CD4-positive, CD25-positive, alpha-beta regulatory T cell (primary cell): ENCODE measurements at places on chromosomes 12 and 14. TPM values are rescaled to one million over a fixed set of nuclear protein-coding genes. Genes with fewer than 3 reads are reported as not detected.

GRCh38 chr14:52895000-52895399 lies 55.9 kb downstream of the FERMT2 start:
- DNase-seq: no peak
- no peaks in the 10 kb centered on the region for H3K4me1 ChIP-seq
- H3K36me3 ChIP-seq: no peaks in the 10 kb centered on the region
- no peak overlapping the region for H3K4me3 ChIP-seq
- no peaks in the 10 kb centered on the region for H3K27me3 ChIP-seq

GRCh38 chr12:95838125-95838524 lies 20.6 kb upstream of the SNRPF start:
- peaks cover 4% of the 10 kb centered on the region for H3K27me3 ChIP-seq
- no peaks in the 10 kb centered on the region for H3K36me3 ChIP-seq
- no peak overlapping the region for H3K4me3 ChIP-seq
- no peak for DNase-seq
- H3K27ac ChIP-seq: no peak overlapping the region
- no peaks in the 10 kb centered on the region for H3K4me1 ChIP-seq

- no peaks in the 10 kb centered on the region for H3K36me3 ChIP-seq
- no peak overlapping the region for H3K27ac ChIP-seq
- DNase-seq: peak; percentile 31
- no peaks in the 10 kb centered on the region for H3K27me3 ChIP-seq
These were observed 3.3 kb downstream of the TMEM121 start for GRCh38 chr14:105529569-105530284.

The ZC2HC1C gene
- 0.99 TPM for total RNA-seq

DNA sequence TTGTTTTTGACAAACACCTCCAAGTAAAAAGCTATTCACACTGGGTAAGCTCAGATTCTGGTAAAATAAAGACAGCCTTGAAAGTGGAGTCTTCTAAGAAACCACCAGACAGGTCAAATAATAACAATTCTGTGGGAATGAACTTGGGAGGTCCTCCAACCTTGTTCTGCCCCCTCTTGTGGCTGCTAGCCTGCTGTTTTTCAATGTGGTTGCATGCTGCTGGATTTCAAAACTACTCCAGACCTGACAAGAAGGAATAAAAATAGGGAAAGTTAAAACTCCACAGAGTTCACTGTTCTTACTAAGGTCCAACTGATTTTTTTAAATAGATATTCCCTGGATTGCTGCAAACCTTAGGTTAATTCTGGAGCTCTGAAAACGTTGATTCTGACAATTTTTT lies 32.2 kb upstream of the RIN3 start:
- no peak overlapping the region for H3K4me3 ChIP-seq
- H3K36me3 ChIP-seq: no peaks in the 10 kb centered on the region
- no peaks in the 10 kb centered on the region for H3K4me1 ChIP-seq
- H3K27me3 ChIP-seq: peaks cover 2% of the 10 kb centered on the region
- no peak overlapping the region for H3K27ac ChIP-seq

The GRIN2B gene
- total RNA-seq: not detected

DNA sequence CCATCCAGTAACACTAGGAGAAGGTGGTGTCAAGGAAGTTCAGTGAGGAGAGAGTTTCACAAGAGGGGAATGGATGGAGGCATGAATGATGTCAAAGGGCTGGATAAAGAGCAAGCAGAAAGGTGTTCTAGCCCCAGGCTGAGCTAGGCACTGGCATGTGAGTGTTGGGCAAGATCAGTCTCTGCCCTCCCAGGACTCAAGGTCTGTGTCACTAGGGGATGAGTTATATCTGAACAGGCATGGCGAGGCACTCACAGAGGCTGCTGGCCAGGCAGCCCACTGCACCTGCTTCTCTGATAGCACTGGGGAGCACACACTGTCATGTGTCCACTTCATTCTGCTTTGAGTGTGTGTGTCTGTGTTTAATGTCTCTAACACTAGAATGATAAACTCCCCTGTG lies 903.8 kb downstream of the BCL11B start:
- peaks cover 19% of the 10 kb centered on the region for H3K4me1 ChIP-seq
- DNase-seq: no peak
- H3K27me3 ChIP-seq: no peaks in the 10 kb centered on the region
- H3K27ac ChIP-seq: no peak overlapping the region

- no peaks in the 10 kb centered on the region for H3K36me3 ChIP-seq
- no peaks in the 10 kb centered on the region for H3K4me1 ChIP-seq
- H3K27ac ChIP-seq: no peak overlapping the region
- no peak for DNase-seq
- H3K4me3 ChIP-seq: no peak overlapping the region
These were observed 4.3 kb downstream of the RNASE1 start for GRCh38 chr14:20798318-20798717.

DNA sequence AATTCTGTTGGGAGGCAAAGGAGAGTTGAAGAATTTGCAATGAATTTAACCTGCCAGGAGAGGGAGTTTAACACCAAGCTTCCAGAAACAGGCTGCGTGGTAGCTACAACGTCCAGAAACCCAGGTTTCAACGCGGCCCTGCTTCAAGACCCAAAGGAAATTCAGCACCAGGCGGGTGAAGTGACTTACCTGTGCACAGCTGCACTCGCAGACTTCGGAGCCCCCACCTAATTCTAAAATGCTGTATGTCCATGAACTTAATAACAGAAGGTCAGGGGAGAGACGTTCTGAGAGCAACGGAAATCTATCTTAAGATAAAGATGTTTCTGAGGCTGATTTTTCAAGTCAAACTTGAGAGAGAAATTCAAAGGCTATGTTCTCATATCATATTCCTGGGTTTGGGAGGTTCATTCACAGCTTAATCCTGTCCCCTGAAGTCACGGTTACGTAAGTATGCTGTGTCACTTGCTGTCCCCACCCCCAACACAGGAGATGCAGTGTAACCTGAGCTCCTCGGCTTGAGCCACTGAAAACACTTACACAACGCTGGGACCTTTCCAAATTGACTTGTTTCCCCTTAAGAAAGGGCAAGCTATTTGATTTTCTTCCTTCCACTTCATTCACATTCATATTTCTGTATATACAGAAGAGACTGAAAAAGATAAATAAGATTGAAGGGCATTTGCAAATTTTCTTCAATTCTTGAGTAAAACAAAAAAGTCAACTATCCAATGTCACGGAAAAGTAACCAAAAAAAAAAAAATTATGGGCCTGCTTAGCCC lies 22.7 kb downstream of the CLIP1 start:
- H3K4me3 ChIP-seq: peak overlapping the region; percentile 69
- H3K27ac ChIP-seq: peak overlapping the region; percentile 73
- H3K36me3 ChIP-seq: peaks cover 3% of the 10 kb centered on the region
- H3K4me1 ChIP-seq: peaks cover 15% of the 10 kb centered on the region

The C12orf54 gene
- not detected for total RNA-seq

GRCh38 chr12:127745469-127746212 lies 521.3 kb upstream of the TMEM132C start:
- H3K4me1 ChIP-seq: no peaks in the 10 kb centered on the region
- no peaks in the 10 kb centered on the region for H3K36me3 ChIP-seq
- H3K27ac ChIP-seq: no peak overlapping the region
- no peak for DNase-seq
- H3K4me3 ChIP-seq: no peak overlapping the region
- no peaks in the 10 kb centered on the region for H3K27me3 ChIP-seq

GRCh38 chr14:95196268-95196667 lies 38.9 kb upstream of the DICER1 start:
- no peak overlapping the region for H3K4me3 ChIP-seq
- DNase-seq: peak; percentile 18
- H3K36me3 ChIP-seq: no peaks in the 10 kb centered on the region

The SFSWAP gene
- 105 TPM for total RNA-seq

DNA sequence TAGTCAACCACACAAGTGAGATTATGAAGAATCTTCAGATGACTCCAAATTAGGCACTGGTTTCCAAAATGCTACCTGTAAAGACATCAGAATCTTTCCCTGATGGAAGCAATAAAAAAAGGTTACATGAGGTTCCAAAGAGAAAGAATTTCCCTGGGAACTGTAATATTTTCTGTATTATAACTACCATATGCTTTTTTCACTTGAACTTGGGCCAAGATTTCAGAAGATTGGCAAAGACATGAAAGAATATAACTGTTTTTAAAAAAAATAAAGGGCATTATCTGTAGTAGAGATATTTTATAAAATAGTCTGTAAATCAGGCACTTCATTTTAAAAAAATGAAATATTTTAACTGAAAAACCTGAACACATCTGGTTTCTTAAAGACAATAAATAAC lies 12.9 kb downstream of the HECTD1 start:
- H3K27ac ChIP-seq: no peak overlapping the region
- DNase-seq: no peak
- no peaks in the 10 kb centered on the region for H3K27me3 ChIP-seq
- peaks cover 36% of the 10 kb centered on the region for H3K36me3 ChIP-seq
- H3K4me3 ChIP-seq: no peak overlapping the region

The TRAF3 gene
- 71.2 TPM for total RNA-seq

DNA sequence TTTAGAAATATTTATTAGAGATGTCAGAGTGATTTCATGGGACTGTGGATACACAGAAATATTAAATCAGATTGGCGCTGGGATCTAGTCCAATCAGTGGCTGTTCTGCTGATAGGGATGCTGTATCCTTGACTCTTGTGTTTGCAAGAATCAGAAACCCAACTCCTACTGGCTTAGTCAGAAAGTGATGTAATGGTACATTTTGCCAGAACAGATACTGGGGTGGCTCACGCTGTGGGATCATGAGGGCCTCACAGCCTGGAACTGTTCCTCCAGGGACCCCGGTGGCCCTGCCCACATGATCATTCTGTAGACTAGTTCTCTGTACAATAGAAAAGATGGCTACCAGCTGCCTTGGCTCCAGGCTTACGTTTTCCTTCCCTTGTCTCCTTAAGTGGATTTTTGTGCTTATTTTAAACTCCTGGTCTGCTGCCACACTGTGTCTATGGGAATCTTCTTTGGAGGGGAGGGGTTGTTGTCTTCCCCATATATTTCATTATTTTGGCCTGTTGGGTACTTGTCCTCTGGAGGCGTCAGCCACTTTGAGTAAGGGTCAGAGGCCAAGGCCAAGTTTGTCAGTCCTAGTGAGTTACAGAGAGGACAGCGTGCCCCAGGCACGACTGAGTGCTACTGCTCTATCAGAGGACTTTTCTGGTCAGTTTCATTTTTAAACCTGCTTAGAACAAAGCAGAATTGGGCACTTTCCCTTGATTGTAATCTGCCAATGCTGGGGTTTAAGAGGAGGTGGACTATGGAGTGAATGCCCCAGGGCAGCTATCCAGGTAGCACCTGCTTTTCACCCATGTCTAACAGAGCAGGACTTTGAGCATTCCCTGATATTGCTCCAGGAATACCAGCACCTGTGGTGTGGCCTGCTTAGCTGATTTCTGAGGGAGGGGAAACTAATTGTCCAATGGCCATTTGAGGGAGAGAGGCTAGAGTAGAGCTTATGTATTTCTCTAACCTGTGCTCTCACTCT lies 164.3 kb downstream of the SLC5A8 start:
- H3K27me3 ChIP-seq: no peaks in the 10 kb centered on the region
- no peaks in the 10 kb centered on the region for H3K4me1 ChIP-seq
- no peak for DNase-seq
- no peaks in the 10 kb centered on the region for H3K36me3 ChIP-seq
- no peak overlapping the region for H3K4me3 ChIP-seq

GRCh38 chr14:64704743-64705380 lies 638 bp downstream of the PLEKHG3 start:
- H3K27ac ChIP-seq: peak overlapping the region; percentile 14
- H3K36me3 ChIP-seq: no peaks in the 10 kb centered on the region
- H3K27me3 ChIP-seq: peaks cover 13% of the 10 kb centered on the region
- DNase-seq: no peak
- H3K4me3 ChIP-seq: peak overlapping the region; percentile 41

- no peak overlapping the region for H3K27ac ChIP-seq
- no peak overlapping the region for H3K4me3 ChIP-seq
- H3K27me3 ChIP-seq: peaks cover 3% of the 10 kb centered on the region
- no peaks in the 10 kb centered on the region for H3K36me3 ChIP-seq
These were observed 244.4 kb downstream of the NEDD1 start for GRCh38 chr12:97151481-97151880.

The IRAK3 gene
- 3.6 TPM for total RNA-seq

The OR4K15 gene
- not detected for total RNA-seq

DNA sequence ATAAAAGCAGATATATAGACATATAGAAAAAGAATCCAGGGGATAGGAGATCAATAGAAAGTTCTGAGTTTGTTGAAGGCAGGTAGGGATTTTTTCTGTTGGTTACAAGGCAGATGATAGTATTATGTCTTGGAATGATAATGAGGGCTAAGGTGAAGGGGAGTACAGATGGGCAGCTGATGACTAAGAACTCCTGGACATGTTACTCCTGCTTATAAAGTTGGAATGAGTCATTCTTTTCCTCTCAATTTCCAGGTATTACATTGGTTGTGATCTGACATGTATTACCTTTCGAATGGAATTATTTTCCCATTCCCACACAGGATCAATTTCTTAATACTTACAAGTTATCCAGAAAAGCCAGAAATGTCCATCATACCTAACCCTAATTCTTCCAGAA lies 545.2 kb upstream of the MGAT4C start:
- H3K27me3 ChIP-seq: no peaks in the 10 kb centered on the region
- H3K36me3 ChIP-seq: no peaks in the 10 kb centered on the region
- DNase-seq: no peak
- no peaks in the 10 kb centered on the region for H3K4me1 ChIP-seq
- H3K4me3 ChIP-seq: no peak overlapping the region
- no peak overlapping the region for H3K27ac ChIP-seq

GRCh38 chr12:63276537-63277365 lies 125.8 kb upstream of the AVPR1A start:
- no peak overlapping the region for H3K27ac ChIP-seq
- H3K36me3 ChIP-seq: no peaks in the 10 kb centered on the region
- no peak overlapping the region for H3K4me3 ChIP-seq
- no peak for DNase-seq
- no peaks in the 10 kb centered on the region for H3K4me1 ChIP-seq

The FSCB gene
- not detected for total RNA-seq

The TSHR gene
- total RNA-seq: 19.3 TPM

DNA sequence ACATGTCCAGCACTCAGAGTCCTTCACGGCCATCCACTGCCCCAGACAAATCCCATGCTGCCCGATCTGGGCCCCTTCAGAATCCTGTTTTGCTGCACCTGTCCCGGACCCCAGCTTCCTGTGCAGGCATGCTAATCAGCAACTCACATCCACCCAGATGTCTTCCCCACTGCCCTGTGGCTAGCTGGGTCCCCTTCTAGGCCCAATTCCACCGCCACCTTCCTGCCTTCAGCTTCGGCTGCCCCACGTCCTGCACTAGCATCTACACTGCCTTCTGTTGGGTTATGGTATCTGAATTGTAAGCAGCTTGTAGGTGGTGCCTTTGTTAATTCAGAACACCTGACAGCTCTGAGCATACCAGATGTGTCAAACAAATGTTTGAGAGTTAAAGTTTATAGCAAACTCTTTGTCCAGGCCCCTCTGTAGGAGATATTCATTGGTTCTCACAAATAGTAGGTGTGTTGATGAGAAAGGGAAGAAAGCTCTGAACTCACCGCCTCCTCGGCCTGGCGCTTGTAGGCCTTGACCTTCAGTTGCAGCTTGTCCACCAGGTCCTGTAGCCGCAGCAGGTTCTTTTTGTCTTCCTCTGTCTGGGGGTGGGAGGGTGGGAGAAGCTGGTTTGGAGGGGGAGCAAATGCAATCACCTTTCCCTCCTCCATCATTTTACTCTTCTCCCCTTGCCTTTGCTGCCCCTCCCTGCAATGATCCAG lies 6.0 kb downstream of the CMTM5 start:
- no peaks in the 10 kb centered on the region for H3K4me1 ChIP-seq
- H3K27ac ChIP-seq: no peak overlapping the region
- no peaks in the 10 kb centered on the region for H3K27me3 ChIP-seq
- DNase-seq: no peak
